ENCODE measurements at places on chromosomes 16 and 17.

DNA sequence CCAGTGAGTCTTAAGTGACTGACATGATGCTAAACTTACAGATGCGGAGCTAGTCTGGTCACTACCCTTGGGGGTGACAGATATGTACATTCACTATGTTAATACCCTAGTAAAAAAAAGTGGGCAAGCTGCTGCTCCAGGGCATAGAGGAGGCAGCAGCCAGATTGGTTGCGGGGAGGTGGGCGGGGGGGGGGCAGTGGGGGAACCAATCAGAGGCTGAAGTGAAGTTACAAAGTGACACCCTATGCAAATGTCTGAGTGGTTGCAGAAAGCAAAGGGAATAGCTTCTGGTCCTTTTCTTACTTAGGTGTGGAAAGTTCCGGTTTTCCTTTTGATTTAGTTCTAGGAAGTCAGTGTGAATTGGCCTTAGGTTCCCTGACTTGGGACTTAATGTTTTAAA, 12.1 kb downstream of the NDEL1 start:
- DNase-seq = no peak

DNA sequence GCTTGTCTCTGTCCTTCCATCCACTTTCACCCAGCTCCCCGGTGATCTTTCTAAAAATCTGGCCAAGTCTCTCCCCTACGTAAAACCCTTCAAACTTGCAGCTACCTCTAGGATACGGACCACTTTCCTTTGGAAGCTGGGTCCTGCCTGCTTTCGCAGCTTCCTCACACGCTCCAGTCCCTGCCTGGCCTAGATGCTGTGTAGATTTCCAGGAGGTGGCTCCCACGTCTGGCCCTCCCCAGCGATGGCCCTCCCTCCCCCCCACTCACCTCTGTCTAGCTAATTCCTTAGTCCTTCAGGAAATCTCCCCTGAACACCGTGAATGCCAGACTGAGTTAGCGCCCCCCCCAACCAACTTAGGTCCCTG, 579 bp upstream of the LRRC59 start:
- DNase-seq = no peak

DNA sequence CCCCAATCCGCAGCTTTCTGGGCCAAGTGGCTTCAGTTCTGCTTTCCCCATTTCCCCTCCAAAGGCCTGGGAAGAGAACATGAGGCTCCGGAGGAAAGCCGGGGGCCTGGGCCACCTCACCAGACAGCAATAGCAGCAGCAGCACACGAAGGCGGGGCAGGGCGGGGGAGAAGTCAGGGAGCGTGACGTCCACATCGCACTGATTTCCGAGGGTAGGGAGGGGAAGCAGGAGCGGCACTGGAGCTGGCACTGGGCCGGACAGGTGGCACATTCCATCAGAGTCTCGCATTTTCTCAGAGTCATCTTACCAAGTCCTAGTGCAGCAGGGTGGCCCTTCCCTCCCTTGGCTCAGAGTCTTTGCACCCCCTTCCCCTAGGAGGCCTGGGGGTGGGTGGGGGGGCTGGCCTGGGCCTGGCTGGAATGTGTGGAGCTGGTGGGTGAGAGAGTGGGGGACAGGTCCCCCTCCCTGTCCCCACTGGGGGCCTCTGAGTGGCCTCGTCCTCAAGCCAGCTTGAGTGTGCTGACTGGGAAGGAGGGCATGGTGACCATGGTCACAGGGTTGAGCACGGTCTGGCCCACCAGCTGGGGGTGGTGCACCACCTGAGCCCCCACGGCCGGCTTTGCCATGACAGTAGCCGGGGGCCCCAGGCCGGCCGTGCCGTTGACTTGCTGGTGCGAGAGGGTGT, 14.3 kb downstream of the MNT start:
- DNase-seq = no peak

DNA sequence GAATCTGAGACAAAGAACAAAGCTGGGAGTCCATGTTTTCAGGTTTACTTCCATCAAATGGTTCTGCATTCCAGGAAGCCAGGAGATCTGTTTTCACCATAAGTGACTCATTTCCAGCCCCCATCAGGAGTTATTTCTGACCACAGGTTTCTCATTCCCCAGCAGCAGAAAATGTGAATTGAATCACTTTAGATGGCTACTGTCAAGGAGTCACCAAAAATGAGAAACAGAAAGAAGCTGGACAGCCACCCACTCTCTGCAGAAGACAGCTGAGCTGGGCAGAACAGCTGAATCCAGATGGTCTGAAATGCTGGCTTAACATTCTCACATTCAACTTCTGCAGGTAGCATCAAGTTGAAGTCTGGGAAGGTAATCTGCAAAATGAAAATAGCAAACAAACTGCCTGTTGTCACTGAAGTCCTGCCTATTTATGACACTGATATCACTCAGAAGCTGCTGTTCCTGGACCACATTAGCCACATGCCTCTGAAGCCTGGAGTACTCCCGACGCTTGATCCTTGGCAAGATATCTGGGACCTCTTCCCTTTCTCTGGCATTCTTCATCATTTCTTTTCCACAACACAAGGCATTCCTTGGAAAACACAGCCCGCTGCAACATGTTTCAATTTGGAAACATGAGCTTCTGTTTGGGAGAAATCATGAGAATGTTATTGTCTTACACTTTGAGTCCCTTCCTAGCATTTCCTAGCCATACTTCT, 15.3 kb downstream of the CCL11 start:
- DNase-seq = no peak

GRCh38 chr17:29331075-29331707, 37.2 kb upstream of the NUFIP2 start:
- no peak for DNase-seq

GRCh38 chr16:6966925-6967324, 365.7 kb upstream of the RBFOX1 start:
- no peak for DNase-seq

Data from activated B cell treated with CpG ODN at 0.5 μM for 24 hours (primary cell).